ENCODE measurements at places on chromosomes 11 and 22. TPM values are rescaled to one million over a fixed set of nuclear protein-coding genes. Genes with fewer than 3 reads are reported as not detected.

GRCh38 chr22:29524442-29525191, 28.9 kb downstream of the THOC5 start:
- no peak for DNase-seq

DNA sequence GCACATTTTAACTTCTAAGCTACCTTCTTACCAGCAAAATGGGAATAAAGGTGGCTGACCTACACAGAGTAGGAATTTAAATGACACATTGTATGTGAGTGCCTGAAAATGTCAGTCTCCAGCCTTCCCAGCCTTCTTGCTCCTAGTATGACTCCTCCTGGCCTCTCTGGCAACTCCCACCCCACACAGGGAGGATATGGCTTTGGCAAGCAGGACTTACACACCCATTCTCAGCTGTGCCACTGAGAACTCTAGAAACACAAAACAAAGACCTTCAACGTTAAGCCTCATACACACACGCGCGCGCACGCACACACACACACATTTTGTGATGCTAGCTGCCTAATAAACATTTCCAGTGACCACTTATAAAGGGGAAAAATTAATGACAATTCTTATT, 65.8 kb downstream of the PACSIN2 start:
- no peak for DNase-seq

DNA sequence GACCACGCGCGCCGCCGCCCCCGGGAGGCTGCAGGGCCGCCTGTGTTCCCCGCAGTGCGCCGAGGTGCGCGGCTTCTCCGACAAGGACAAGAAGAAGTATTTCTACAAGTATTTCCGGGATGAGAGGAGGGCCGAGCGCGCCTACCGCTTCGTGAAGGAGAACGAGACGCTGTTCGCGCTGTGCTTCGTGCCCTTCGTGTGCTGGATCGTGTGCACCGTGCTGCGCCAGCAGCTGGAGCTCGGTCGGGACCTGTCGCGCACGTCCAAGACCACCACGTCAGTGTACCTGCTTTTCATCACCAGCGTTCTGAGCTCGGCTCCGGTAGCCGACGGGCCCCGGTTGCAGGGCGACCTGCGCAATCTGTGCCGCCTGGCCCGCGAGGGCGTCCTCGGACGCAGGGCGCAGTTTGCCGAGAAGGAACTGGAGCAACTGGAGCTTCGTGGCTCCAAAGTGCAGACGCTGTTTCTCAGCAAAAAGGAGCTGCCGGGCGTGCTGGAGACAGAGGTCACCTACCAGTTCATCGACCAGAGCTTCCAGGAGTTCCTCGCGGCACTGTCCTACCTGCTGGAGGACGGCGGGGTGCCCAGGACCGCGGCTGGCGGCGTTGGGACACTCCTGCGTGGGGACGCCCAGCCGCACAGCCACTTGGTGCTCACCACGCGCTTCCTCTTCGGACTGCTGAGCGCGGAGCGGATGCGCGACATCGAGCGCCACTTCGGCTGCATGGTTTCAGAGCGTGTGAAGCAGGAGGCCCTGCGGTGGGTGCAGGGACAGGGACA, 2.7 kb downstream of the NLRP6 start:
- no peak for DNase-seq

The CCDC82 gene
- total RNA-seq: 35.4 TPM

The MS4A15 gene
- total RNA-seq: not detected

GRCh38 chr11:63866211-63866610, 27.3 kb downstream of the MARK2 start:
- peak; percentile 58 for DNase-seq

The OR8G5 gene
- not detected for total RNA-seq
